Cortex of kidney (tissue), 1 donor: ENCODE measurements at places on chromosomes 5 and 9.

DNA sequence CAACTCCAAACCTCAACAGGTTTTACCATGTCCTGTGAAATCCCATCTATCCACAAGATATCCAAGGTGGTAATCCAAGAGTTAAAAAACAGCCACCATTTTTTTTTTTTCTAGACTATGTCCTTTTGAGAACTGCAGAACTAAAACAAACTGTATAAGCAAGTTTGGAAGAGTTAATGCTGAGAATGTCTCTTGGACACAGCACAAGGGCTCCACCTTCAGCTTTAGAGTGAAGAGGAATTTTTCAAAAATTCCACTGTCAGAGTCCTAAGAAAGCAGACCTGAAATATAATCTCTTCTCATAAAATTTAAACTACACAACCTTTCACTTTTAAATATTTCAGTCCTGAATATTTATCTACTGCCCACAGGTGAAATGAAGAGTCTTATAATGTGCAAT lies 167.8 kb upstream of the CCNG1 start:
- DNase-seq, result no peak

- no peak for DNase-seq
Observed at GRCh38 chr5:120055858-120056257, 408.2 kb upstream of the PRR16 start.

GRCh38 chr5:168661593-168662485 lies 82.7 kb upstream of the PANK3 start:
- DNase-seq, result no peak

DNA sequence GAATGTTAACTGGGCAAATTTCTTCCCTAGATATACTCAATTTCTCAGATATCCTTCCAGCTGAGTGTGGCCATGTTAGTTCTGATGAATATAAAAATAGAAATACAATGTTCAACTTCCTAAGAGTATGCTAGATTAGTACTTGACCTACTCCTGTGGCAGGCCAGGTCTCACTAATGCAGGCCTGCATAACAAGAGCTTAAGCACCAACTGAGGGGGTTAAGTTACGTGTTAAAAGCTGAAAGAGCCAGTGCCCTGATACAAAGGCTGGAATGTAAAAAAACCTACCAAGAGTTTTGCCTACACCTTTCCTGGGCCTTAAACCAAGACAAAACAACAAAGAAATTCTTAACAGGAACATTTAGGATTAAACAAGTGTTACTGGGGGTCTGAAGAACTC lies 102.8 kb downstream of the MRPS30 start:
- no peak for DNase-seq

GRCh38 chr5:54753753-54754152 lies 231.6 kb downstream of the ESM1 start:
- DNase-seq, result no peak

DNA sequence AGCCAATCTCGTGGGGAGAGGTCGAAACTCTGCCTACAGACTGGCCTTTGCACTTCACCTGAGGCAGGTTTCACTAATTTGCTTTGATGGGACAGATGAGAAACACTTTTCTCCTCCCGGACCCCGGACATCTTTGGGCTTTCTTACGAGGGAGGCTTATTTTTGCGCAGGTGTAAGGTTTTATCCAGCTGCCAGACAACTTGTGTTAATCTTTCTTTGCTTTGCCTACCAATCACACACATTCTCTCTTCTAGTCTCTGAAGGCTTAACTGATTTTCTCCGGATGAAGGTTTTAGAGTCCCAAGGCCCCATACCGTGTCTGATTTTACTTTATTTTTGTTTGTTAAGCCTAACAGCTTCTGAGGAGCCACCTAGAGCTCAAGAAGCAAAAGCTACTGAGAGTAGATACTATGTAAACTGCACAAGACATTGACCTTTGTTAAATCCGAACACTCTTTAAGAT lies 436 bp upstream of the EMB start:
- no peak for DNase-seq

DNA sequence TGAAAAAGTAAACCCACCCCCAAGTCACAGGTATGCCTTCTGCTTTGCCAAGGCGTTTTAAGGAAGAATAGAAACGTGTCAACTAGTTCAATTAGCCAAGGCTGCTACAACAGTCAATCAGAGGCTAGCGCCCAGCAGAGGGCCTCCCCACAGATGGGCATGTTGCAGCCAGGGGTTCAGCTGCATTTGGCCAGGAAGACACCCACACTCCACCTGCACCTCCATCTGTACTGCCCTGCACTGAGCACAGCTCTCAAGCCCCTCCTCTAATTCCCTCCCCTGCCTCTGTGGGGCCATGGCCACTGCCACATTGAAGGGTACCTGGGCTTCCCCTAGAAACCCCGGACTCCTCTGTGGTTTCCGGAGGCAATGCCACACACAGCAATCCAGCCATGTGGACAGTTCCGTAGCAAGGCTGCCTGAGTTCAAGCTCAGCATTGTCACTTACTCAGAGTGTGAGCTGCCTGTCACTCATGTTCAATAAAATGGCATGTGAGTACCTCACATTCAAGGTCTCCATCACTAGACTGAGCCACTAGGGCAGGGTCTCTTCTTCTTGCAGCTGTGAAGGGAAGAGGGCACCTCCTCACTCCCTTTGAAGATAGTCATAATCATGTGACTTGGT lies 248.4 kb downstream of the IRX2 start:
- DNase-seq, result no peak

DNA sequence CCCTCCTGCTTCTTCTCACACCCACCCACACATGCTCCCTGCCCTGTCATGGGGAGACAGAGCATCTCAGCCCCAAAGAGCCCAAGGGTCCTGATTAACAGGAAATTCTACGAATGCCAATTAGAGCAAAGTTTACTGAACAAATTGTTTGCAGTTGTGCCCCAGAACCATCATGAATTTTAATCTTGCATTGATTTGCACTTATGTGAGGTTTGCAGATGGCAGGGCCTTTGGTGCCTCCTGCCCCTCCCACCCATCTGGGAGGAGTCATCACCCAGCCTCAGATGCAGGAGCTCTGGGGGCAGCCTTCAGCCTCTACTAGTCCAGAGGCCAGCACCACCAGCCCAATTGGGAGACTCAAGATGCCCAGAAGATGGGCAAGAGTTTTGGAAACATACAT lies 80.8 kb downstream of the PCDH1 start:
- DNase-seq, result no peak

DNA sequence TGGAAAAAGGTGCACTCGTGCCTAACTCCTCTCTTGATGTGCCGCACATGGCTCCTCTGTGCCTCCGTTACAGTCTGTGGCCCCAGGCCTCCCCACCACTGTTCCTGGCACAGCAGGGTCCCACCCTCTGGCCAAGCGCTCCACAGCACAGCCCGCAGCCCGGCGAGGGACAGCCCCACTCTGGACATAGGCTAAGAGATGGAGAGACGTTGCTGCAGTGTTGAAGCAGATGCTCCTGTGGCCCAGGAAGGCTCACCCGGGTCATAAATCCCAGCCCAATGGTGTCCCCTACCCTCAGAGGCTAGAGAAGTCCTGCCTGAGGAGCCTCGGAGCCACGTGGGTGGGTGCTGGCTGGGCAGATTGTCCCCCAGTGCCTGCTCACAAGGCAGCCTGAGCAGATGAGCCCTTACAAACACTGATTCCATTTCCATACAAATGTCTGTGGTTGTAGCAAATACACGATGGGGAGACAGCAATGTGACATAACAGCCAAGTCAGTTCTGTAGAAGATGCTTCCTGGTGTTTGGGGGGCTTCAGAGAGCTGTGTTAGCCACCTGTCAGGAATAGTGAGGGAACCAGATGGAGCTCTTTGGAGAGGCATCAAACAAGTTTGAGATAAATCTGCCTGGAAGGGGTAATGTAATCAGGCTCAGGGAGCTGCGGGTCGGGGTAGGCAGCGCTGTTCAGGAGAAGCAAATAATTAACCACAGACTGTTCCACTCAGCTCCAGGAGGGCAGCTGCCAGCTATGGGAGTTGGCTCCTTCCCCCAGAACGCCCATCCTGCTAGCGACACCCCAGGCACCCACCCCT lies 41.7 kb downstream of the C5orf15 start:
- no peak for DNase-seq

GRCh38 chr9:80491086-80491696 lies 919.4 kb downstream of the TLE4 start:
- DNase-seq, result no peak

- DNase-seq, result no peak
Observed at GRCh38 chr9:77455312-77455927, 192.7 kb downstream of the GNA14 start.

GRCh38 chr5:108858959-108859358 lies 111.3 kb downstream of the FER start:
- DNase-seq, result no peak

DNA sequence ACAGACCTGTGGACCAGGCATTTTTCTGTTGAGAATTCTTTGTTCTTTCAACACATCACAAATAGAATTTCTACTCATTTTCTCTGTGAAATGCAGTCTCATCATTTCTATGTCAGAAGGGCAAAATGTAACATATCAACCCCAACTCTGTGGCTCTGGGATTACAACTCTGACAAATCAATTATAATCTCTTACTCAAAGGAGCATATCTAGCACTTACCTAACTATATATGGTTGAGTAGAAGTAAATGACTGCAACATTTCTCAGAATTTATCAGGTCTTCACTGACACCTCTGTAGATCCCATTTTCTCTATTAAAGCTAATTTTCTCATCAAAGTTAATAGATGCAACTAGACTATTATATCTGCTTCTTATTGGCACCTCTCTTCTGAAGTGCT lies 64.8 kb downstream of the GABRG2 start:
- DNase-seq, result no peak

DNA sequence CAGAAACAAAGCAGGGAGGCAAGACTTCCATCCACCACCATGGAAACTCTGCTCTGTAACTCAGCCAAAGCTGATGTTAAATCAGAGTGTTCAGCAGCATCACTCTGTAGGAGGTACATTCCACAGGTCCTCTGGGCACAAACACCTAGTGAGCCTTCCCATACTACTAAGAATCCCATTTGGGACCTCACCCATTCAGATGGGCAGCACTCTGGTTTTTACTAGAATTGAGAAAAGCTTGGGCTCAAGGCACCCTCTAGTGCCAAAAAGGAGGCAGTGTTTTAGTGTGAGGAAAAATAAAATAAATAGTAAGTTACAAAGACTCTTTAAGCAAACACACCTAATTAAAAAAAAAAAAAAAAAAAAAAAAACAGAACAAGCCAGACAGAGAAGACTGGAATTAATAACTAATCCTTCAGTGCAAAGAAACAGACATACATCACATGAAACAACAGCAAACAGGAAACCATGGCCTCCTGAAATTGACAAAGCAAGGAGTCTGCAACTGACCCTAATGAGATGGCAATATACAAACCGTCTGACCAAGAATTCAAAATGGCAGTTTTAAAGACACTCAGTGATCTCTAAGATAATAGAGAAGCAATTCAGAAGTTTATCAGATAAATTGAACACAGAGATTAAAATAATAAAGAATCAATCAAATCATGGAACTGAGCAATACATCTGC lies 159.5 kb downstream of the GNA14 start:
- DNase-seq, result no peak

GRCh38 chr5:94901191-94901979 lies 282.9 kb downstream of the SLF1 start:
- no peak for DNase-seq

- no peak for DNase-seq
Observed at GRCh38 chr5:111781200-111781599, 24.2 kb upstream of the NREP start.

DNA sequence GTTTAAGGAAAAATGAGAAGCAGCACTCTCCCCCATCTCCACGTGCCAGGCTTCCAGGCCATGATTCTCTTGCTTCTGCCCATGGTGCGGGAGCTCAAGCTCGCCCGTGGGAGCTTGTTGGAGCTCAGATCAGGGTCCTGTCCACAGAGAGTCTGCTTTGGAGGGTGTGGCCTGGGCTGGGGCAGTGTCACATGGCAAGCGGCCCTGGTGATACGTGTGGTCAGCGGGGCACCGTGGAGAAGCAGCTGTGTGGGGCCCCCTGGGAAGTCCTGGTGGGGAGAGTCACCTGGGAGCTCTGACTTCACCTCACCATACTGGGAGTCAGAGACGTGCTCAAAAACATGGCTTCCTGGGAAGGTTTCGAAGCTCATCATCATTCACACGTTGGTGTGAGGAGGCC lies 275.3 kb downstream of the GADD45G start:
- DNase-seq, result no peak

DNA sequence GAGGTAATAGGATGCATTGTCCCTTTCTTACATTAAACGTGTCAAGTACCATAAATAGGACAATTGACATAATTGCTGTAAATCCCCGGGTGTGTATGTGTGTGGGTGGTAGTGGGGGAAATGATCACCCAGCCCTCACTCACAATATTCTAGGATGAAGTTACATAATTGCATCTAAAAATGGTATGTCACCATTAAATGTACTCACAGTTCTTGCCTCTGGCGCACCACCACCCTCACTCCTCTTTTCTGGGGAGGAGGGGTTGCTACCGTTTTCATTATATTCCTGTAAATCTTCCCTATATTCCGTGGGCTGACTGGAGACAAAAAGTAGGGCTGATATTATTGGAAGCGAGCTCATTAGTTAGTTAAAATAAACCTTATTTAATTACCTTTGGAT lies 563.8 kb downstream of the TLR4 start:
- DNase-seq, result no peak

DNA sequence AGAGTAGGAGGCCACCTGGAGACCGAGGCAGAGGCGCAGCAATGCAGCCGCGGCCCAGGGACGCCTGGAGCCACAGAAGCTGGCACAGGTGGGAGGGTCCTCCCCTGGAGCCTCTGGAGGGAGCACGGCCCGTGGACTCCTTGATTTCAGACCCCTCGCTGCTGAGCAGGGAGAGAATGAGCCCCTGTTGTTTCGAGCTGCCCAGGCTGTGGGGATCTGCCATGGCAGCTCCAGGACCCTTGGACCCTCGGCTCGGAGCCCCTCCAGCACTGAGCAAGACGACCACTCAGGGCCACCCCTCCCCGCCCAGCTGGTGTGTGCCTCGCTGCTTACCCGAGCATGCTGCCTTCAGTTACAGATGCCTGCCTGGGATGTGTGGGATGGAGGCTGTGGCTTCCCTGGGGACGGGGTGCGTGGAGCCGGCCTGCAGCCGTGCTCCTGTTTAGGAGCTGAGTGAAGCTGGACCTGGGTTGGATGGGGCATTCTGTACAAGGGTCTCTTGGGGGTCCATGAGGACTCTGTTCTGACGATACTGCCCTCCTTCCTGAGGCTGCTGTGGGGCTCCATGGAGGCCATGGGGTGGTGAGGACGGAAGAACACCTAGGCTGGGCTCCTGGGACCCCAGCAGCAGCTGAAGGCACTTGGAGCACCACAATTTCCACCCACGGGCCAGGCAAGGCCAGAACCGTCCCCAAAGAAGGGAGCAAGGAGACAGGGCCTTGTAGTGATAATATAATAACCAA lies 115.1 kb upstream of the LPCAT1 start:
- no peak for DNase-seq

GRCh38 chr9:94734054-94734754 lies 7.7 kb downstream of the AOPEP start:
- no peak for DNase-seq

- DNase-seq, result no peak
Observed at GRCh38 chr9:71928376-71928775, 16.9 kb downstream of the C9orf85 start.

DNA sequence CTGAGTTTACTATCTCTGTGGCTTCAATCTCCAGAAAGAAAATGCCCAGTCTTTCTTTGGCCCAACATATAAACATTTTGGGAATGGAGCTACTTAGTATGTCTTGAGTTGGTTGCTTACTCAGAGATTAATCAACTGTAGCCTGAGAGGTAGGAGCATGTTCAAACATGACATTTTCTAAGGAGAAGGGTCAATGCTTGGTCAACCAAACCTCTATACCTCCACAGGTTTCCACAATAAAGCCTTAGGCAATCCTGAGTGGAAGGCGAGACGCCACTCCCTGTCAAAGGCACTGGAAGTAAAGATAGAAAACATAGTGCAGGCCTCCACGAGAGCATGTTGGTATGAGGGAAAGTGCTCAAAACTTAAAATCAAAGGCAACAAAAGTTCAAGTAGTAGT lies 411.4 kb downstream of the KCTD16 start:
- DNase-seq, result no peak
